ENCODE measurements at places on chromosomes 11 and 22. TPM values are rescaled to one million over a fixed set of nuclear protein-coding genes. Genes with fewer than 3 reads are reported as not detected.

Gene FAM83F
- not detected for total RNA-seq

Gene ANO3
- 0.12 TPM for total RNA-seq

Gene OR5A1
- total RNA-seq = not detected

Gene HORMAD2
- not detected for total RNA-seq

Gene C1QTNF6
- total RNA-seq = 0.08 TPM

GRCh38 chr11:116033931-116034553 is 529.8 kb upstream of the CADM1 start:
- DNase-seq = no peak

GRCh38 chr22:39917776-39918495 is 17.1 kb downstream of the GRAP2 start:
- DNase-seq = no peak

- no peak for DNase-seq
Observed at GRCh38 chr11:12206529-12206928, 96.1 kb downstream of the MICAL2 start.

DNA sequence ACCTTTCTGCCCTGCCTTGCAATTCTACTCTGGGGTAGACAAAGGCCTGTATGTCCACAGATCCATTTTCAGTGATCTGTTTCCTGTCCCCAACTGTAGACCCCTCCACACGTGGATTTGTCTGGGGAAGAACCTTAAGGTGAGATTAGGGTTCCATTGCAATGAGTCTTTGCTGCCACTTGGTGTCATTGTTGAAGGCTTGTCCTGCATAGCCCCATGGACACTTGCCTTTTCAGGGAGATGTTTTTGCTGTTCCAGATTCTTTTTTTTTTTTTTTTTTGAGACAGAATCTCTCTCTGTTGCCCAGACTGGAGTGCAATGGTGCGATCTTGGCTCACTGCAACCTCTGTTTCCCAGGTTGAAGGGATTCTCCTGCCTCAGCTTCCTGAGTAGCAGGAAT is 21.8 kb downstream of the SERPING1 start:
- DNase-seq = no peak

DNA sequence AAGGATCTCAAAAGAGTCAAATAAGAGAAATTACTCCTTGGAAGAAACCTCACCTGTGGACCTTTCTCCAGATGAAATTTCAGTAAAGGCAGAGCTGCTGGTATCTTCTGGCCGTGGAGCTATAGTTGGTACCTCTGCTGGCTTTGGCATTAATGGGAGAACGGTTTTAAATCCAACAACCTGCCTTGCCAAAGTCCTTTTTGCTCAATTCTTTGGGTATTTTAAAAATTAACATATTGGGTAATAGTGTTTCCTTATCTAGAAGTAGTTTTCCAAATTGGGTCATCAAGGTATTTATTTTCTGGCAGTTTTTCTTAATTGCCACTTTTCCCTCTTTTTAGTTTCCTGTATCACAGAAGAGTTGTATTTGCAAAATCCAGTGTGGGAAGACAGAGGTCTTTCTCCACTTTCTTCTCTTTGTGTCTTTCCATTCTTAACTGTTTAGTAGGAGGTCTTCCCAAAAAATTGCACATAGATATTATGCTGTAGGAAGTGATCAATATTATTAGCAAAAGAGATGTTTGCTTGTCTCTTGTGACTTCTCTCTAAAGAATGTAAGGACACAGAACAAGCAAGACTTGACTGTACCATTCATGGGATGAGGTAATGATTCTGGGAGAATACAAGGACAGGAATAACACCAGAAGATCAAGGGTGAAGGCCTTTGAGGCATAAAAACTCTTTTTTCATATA is at the start of gene SAA4:
SAA4 (minus strand) TSS at position 139 of the 693 bp plus-strand sequence. CDS start 876 bp downstream, outside the sequence.
- DNase-seq = no peak

- DNase-seq = no peak
Observed at GRCh38 chr11:44695169-44695833, 31.5 kb upstream of the TSPAN18 start.

- DNase-seq = no peak
Observed at GRCh38 chr11:86548271-86548917, 124.0 kb downstream of the ME3 start.

DNA sequence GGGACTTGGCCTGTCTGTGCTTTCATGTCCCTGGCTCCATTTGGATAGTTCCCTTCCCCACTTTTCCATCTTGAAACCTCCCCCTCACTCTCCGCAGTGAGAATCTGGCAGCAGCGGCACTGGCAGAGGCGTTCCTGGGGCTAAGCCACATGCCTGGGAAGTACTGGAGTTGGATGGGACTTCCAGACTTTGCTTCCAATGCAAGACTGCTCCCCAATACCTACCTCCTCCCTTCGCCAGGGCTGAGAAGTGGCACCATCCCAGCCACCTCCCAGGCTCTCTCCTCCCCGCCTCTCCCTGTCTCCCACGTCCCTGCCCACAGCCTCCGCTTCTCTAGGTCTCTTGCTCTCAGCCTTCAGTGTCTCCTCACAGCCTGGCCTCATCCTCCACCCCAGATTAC is 16.6 kb downstream of the TST start:
- DNase-seq = no peak

GRCh38 chr22:32465661-32466060 is 1.4 kb upstream of the BPIFC start:
- no peak for DNase-seq

- no peak for DNase-seq
Observed at GRCh38 chr11:111520560-111520959, 6.0 kb downstream of the HOATZ start.

DNA sequence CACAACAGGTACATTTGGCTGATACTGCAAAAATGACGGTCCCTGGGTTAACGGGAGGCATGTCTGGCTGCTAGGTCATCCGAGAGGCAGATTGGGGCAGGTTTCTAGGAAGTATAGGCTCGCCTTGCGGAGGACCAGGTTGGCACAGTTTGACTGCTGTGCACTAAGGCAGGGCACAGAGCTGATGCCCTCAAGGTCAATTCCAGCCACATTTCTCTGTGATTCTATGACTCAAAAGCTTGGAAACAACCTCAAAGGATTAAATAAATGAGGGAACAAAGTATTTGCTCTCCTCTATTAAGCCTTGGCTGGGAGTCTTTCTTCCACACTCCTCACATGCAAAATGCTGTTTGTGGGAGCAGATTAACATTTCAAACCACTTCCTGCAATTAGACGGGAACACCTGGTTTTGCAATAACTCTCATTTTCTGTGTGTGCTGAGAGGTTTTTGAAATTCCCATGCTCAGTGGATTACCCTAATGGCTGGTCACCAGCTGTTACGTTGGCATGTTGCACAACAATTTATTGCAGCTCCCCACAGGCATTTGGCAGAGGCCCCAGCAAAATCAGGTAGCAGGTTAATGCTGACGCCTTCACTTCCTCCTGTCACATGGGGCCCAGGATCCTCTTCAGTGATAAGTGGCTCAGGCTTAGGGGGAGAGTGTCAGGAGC is 61.0 kb upstream of the PLET1 start:
- peak; percentile 77 for DNase-seq

DNA sequence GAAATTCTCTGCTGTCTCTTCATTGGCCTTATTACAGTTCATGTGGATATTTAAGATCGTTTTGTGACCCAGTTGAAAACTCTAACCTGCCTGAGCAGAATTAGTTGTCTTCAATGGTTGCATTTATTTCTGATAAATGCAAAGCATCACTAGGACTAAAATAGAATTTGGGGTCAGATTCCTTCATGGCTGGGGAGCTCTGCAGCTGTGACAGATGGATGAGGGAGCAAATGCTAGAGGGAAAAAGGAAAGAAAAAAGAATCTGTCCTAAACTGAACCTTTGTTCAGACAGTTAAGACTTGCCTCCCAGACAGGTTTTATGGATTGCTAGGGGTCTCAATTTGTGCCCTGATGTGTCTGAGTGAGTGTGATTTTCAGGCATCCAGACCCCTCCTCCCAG is 113.0 kb downstream of the SYT9 start:
- DNase-seq = no peak
